ENCODE measurements at places on chromosomes 1 and 21.

DNA sequence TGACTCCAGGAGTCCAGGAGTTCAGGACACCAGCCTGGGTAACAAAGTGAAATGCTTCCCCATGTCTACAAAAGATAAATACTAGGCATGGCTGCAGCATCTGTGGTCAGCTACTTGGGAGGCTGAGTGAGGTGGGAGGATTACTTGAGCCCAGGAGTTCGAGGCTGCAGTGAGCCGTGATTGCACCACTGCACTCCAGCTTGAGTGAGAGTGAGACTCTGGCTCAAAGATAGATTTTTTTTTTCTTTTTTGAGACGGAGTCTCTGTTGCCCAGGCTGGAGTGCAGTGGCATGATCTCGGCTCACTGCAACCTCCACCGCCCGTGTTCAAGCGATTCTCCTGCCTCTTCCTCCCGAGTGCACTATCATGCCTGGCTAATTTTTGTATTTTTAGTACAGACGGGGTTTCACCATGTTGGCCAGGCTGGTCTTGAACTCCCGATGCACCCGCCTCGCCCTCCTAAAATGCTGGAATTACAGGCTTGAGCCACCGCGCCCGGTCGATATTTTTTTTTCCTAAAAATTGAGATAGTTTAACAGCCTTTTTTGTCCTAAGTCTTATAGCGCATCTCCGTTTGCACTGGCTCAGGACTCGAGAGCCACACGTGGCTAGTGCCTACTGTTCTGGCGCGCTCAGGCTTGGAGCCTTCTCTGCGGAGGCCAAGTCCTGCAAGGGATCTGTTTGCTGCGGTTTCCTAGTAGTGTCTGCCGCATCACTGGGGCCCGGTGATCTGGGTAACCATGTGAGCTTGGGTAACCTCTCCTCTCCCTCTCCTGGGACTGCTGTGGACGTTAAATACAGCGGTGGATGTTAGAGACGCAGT is 1.0 kb upstream of the MFN2 start:
- DNase-seq = no peak

GRCh38 chr1:204248954-204249353 is 35.2 kb upstream of the GOLT1A start:
- DNase-seq = no peak

DNA sequence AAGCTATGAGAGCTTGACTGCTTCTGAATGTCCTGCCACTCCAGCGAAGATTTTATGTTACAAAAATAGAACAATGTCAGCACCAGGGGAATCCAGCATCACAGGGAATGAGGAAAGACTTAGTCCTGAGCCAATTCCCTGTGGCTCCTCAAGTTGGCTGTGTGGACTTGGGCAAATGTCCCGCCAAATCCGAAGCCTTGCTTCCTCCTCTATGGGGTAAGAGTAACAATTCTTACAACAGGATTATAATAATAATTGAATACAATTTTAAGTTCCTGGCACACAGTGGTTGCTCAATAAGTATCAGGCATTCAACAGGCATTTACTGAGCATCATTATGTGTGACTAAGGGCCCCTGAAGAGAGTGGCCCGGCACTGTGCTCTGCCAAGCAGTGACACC is 44.4 kb downstream of the STPG1 start:
- DNase-seq = no peak

- DNase-seq = no peak
Observed at GRCh38 chr1:20720631-20721091, 2.9 kb upstream of the KIF17 start.

GRCh38 chr1:52189898-52190480 is 48.1 kb downstream of the ZFYVE9 start:
- DNase-seq = no peak

DNA sequence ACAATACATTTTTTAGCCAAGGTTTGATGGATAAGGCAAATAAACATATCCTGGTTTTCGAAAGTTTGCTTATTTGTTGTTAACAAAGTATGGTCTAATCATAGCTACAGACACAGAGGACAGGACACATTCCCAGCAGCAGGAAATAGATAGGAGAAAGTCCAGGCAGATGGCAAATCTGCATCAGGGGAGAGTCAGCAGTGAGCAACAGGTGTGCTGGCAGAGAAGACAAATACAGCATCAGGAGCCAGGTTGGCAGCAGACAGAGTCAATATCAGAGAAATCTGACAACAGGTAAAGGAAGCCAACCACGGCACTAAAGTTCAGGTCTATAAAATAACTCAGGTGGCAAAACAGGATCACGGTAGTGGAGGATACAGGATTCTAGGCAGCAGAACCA is 210.7 kb upstream of the PTBP2 start:
- DNase-seq = no peak

- no peak for DNase-seq
Observed at GRCh38 chr1:53348486-53349368, 20.9 kb upstream of the LRP8 start.

DNA sequence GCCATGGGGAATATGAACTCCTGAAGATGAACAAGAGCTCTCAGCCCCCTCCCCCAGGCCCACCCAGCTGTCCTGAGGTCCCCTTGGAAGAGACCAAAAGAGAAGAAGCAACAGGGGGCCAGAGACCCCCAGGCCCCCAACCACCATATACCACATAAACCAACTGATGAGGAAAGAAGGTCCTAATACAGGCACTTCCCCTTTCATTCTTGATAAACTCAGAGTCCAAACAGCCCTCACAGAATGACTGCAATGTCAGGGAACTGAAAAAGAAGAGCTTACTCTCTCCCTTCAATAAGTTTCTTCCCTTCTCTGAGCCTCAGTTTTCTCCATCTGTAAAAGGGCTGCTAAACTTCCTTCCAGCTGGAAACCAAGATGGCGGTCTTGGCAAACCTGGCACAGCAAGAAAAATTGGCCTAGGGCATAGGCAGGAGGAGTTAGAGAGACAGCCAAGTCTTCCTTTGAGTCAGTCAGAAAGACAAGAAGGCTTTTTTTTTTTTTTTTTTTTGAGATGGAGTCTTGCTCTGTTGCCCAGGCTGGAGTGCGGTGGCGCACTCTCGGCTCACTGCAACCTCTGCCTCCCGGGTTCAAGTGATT is 90.5 kb downstream of the VWA5B1 start:
- DNase-seq = no peak

DNA sequence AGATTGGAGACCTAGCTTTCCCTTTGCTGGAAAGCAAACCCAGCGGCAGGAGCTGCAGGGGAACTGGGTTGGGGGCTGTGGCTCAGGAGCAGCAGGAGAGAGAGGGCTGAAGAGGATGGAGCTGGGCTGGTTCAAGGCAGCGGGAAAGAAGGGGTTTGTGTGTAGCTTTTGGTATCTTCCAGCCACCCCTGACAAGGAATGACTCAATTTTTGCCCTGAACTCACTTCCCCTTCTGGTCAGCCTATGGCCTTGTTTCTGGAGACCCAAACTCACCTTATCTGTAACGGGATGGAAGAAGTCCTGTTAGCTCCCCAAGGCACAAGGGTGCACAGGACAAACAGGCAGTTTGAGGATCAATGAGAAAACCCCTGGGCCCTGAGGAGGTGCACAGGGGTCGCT is 13.1 kb downstream of the C1orf115 start:
- no peak for DNase-seq

- no peak for DNase-seq
Observed at GRCh38 chr1:20840731-20841130, 53.6 kb upstream of the HP1BP3 start.

- DNase-seq = no peak
Observed at GRCh38 chr1:89894210-89895201, 73.7 kb downstream of the LRRC8D start.

DNA sequence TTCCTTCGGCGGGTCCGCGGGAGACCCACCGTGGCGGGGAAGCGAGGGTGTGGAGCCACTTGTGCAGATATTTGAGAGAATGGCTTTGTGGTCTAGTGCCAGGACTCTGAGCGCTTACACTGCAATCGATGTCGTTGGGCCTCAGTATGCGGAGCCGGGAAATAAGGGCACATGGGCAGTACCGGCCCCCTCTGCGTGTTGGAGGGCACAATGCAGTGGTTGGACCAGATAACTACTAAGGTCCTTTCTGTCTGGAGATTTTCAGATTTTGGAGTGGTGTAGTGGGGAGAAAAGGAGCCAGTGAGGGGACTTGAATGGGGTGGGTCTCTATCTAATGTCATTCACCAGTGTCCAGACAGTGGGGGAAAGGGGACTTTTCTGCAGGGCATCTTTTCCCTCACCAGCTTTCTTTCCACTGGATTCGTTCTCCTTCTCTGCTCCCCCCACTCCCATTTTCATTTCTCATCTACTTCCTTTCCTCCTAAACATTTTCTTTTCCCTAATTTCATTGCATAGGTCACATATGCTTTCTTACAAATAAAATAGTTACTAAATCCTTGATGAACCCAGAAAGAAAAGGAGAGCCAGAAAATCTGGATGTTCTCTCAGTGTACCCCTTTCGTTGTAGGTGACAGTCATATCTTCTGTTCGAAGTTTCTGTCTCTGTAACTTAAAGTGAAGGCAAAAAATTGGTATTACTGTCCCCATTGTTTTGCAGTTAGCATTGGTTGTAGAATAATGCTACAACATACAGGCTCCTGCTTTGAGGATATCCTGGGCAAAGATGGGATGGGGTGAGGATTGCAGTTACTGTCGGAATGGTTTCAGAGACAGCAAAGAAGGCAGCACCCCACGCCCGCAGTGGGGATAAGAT is 1.4 kb downstream of the ATF3 start:
- DNase-seq = no peak

DNA sequence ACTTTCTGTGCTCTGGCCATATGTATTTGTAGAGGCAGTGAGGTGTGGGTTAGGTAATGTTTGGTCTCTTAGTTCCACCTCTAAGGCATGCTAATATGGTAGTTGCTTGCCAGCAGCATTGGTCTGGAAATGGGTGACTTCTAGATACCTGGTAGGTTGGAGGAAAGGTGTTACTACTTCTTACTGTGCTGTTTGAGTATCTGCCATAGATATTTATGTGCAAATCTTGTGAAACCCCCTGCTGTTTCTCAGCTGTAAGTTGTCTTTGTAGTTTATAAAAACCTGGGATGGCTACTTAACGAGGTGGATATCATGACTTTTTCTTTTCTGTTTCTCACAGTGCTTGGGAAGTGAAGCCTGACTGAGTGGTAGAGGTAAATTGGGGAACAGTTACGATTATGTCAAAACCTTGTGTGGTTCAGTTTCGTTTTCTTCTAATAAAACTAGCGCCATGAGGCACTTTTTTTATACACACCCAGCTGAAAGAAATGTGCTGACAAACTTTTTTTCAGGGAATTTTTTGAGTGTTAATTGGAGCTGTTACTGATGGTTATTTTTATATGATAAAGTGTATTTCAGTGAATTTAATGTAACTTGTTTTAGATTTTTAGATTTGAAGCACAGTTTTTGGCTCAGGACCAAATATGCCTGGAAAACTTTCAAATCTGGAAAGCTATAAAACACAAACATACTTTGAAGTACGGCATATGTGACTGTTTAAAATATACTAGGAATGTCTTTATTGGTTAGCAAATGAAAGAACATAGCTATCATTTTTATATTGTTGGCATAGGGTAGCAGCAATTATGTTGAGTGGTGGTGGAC is 42.1 kb downstream of the CAMSAP2 start:
- DNase-seq = no peak

DNA sequence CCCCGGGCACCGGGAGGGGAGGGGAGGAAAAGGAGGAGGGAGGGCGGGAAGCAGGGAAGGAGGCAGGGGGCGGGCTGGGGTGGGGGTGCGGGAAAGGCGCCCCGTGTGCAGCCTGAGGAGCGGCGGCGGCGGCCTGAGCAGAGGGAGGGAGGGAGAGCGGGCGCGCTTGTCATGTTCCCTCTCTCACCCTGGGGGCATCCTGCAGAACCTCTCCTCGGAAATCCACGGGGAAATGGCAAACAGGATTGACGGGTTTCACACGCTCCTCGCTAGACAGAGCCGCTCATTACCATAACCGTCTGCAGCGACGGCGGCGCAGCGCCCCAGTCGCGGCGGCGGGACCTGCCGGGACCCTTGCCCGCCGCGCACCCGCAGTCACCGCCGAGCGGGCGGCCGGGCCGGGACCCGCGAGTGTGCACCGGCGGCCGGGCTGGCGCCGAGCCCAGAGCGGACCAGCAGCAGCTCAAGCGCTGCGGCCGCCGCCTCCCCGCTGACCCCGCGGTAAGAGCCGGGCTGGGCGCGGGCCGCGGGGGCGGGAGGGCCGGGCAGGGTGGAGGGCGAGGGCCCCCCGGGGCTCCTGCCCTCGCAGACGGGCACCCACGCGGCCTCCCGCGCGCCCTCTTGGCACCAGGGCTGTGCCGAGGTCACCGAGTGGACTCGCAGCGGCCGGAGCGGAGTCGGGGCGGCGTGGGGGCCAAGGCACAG is at the start of gene SERTAD4:
Gene SERTAD4, plus strand, starts transcription at position 286 of the 705 bp plus-strand sequence. CDS start 5,165 bp downstream, outside the sequence.
- no peak for DNase-seq

DNA sequence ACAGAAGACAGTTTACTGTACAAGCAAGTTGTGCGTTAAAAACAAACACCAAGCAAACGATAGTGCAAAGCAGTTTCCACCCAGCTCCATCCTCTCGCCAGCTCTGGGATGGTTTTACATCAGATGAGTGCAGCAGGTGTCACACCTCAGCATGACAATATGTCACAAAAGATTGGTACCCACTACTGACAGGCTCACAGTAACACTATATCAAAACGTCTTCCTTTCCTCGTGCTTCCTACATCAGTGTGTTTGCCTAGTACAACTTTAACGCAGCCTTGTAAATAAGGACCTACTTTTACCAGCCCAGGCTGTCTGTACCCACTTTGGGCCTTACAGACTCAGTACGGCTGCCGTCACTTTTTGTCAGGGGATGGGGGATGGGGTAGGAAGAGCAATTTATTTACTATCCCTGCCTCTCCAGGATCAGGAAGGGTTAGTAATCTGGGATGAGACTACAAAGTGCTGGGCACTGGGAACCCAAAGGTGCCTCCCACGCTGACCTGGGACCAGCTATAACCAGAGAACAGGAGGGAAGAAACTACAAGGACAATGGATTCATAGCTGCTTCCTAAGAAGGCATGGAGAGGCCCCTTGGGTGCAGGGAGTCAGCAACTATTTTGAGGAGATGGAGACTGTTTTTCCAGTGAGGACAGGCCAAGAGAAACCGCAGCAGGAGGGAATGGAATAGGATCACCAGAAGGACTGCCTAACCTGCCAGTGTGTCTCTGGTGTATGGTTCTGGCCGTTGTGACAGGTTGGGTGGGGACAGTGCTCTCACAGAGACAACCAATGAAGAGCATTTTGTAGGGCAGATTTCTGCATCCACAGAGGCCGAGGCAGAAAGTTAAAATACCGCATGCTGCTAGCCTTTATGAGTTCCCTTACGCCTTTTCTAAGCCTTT is 30.2 kb downstream of the RUNX3 start:
- DNase-seq = peak; percentile 24
